Liver (tissue), 10 donors: ENCODE measurements at places on chromosomes 7 and 10. TPM values are rescaled to one million over a fixed set of nuclear protein-coding genes. Genes with fewer than 3 reads are reported as not detected.
A peak's percentile ranks its signal among the peaks of the same experiment; 100 is the strongest.

DNA sequence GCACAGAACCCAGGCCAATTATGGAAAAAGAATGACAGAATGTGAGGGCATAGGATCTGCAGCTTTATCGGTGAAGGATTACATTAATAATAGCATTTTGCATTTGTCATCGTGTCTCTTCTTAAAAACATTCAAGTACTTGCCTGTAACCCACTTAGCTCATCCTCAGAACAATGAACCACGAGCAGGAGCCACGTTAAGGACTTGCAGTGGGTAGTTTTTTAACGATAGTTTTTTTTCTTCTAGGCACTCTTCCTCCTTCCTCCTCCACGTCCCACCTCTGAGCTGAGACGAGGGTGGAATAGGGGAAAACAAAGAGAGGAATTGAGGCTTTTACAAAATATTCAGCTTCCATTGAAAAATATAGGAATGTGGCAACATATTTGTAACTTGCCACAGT lies 27.1 kb downstream of the CDHR3 start:
- H3K27me3 ChIP-seq, result no peaks in the 10 kb centered on the region
- no peak for DNase-seq

DNA sequence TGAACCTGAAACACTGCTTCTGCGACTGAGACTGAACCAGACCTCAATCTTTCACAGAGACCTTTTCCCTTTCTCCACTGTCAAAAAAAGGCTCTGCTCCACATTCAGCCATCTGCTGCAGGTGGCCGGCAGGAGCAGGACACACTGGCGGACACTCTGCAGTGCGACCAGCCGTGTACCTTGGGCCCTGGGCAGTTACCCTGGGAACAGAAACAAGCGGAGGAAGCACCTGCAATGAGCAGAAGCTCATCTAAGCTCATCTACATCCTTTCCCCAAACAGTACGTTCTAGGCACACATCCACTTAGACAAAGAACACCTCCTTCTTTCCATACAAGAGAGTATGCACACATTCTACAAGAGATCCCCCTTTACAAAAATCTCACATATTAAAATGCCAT lies 22.8 kb downstream of the VOPP1 start:
- H3K4me3 ChIP-seq, result no peak overlapping the region
- H3K36me3 ChIP-seq, result no peaks in the 10 kb centered on the region
- H3K27ac ChIP-seq, result no peak overlapping the region
- DNase-seq, result no peak

GRCh38 chr10:5310914-5311313 lies 53.9 kb upstream of the UCN3 start:
- DNase-seq, result no peak
- no peaks in the 10 kb centered on the region for H3K36me3 ChIP-seq
- H3K27ac ChIP-seq, result no peak overlapping the region
- H3K27me3 ChIP-seq, result no peaks in the 10 kb centered on the region
- no peak overlapping the region for H3K4me3 ChIP-seq

GRCh38 chr7:155516466-155516865 lies 29.9 kb downstream of the CNPY1 start:
- peaks cover 5% of the 10 kb centered on the region for H3K27me3 ChIP-seq
- H3K4me1 ChIP-seq, result no peaks in the 10 kb centered on the region
- no peak for DNase-seq
- H3K27ac ChIP-seq, result no peak overlapping the region
- H3K36me3 ChIP-seq, result no peaks in the 10 kb centered on the region
- no peak overlapping the region for H3K4me3 ChIP-seq

- peak overlapping the region; percentile 85 for H3K4me3 ChIP-seq
- peak overlapping the region; percentile 89 for H3K27ac ChIP-seq
- peak; percentile 44 for DNase-seq
- no peaks in the 10 kb centered on the region for H3K27me3 ChIP-seq
Measured at GRCh38 chr7:77799078-77799964, 748 bp downstream of the PHTF2 start.

DNA sequence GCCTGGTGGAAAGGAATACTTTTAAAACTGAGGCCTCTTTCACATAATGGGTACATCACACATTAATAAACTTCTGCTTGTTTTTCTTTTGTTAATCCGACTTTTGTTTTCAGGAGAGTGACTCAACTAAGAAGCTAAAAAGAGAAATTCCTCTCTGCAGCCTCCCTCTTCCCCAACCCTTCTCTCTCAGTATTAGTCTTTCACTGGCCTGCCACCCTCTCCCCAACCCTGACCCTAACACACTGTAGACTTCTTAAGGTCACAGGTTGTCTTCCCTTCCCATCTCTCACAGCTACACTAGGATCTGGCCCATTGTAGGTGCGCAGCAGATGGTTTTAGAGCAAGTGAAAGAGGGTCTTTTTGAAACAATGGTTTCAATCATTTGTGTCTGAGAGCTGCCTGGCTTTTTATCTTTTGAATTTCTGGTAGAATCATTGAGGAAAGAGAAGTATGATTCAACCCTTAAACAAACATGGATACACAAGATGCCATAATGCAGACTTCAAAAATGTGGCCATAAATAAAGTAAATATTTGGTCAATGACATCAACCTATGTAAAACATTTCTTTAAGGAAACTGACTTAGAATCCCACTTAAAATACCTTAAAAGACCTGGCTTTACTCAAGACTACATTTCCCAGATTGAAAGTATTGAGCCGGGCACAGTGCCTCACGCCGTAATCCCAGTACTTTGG lies 17.9 kb upstream of the FFAR4 start:
- no peak for DNase-seq
- H3K27ac ChIP-seq, result no peak overlapping the region
- H3K27me3 ChIP-seq, result no peaks in the 10 kb centered on the region
- H3K4me3 ChIP-seq, result no peak overlapping the region
- H3K4me1 ChIP-seq, result peaks cover 1% of the 10 kb centered on the region

GRCh38 chr7:76338298-76339084 lies 20.3 kb downstream of the YWHAG start:
- H3K4me1 ChIP-seq, result peaks cover 7% of the 10 kb centered on the region
- no peak for DNase-seq
- H3K36me3 ChIP-seq, result peaks cover 4% of the 10 kb centered on the region

- no peak overlapping the region for H3K4me3 ChIP-seq
- H3K36me3 ChIP-seq, result no peaks in the 10 kb centered on the region
- no peak for DNase-seq
- H3K4me1 ChIP-seq, result no peaks in the 10 kb centered on the region
- H3K27ac ChIP-seq, result no peak overlapping the region
Measured at GRCh38 chr7:103702454-103702853, 256.4 kb upstream of the SLC26A5 start.

Gene SERPINE1
- total RNA-seq, result 10.2 TPM

Gene INA
- total RNA-seq, result not detected

Gene AKR1C2
- total RNA-seq, result 129 TPM

Gene MNX1
- total RNA-seq, result not detected
